ENCODE measurements at places on chromosomes 12 and 14.

GRCh38 chr14:23154964-23155587, 28.4 kb downstream of the SLC7A8 start:
- peak; percentile 94 for DNase-seq

GRCh38 chr12:5017638-5018348, 25.9 kb upstream of the KCNA5 start:
- DNase-seq: no peak

GRCh38 chr14:100664841-100665510, 61.7 kb upstream of the DLK1 start:
- peak; percentile 82 for DNase-seq

DNA sequence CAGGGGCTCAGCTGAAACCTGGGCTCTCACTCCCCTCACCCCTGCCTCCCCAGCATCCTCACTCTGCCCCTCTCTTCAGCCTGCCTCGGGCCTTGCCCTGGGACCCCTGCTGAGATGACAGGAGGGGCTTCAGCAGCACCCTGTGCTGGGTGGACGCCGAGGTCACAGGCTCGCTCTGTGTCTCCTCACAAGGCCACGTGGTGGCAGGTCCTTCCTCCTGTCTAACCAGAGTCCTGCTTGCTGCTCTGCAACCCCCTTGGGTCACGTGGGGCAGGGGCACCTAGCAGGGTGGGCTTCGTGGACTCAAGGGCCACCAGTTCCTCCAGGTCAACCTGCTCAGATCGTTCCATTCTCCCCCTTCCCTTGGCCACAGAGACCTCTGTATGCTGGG, 90.4 kb downstream of the TMEM121 start:
- DNase-seq: no peak

DNA sequence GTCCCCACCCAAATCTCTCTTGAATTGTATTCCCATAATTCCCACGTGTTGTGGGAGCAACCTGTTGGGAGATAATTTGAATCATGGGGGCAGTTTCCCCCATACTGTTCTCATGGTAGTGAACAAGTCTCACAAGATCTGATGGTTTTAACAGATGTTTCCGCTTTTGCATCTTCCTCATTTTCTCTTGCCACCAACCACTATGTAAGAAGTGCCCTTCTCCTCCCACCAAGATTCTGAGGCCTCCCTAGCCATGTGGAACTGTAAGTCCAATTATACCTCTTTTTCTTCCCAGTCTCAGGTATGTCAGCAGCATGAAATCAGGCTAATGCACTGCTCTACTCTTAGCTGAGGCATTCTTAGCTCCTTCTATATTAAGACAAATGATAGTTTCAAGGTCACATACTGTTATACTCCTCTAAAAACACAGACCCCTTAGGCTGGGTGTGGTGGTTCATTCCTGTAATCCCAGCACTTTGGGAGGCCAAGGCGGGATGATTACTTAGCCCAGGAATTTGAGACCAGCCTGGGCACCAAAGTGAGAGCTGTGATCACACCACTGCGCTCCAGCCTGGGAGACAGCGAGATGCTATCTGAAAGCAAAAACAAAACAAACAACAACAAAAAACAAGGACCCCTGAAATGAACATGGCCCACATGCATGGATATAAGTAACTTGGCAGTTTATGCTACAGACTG, 3.6 kb downstream of the SCAF11 start:
- no peak for DNase-seq

DNA sequence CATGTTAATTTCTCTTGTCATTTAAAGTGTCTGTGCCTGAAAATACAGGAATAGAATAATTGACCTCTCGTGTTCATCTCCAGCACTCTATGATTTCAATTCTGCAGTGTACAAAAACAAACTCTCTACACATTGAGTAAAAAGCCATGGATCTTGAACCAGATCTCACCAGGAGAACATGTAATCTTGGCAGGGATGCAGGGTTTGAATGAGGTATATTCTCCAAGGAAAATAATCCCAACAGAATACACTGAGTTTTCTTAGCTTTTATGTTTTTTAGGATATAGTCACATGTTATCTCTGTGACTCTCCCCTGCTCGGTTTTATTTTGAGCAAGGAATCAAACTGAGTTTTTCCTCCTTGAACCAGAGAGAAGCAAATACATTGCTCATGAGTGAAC, 224.7 kb downstream of the PIK3C2G start:
- DNase-seq: no peak

DNA sequence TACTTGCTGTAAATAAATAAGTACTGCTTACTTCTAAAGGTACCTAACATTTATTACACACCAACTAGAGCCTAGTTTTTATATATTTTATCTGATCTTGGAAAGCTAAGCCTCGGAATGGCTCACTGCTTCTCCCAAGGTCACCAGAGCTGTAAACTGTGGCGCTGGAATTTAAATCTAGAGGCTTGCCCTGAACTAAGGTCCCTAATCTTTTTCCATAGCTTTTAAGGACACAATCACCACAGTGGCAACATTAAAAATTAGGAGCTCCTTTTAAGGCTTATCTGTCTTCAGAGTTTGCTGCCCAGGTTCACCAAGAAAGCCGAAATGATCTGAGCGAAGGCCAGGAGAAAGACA, 670 bp downstream of the CCNB1IP1 start:
- no peak for DNase-seq

DNA sequence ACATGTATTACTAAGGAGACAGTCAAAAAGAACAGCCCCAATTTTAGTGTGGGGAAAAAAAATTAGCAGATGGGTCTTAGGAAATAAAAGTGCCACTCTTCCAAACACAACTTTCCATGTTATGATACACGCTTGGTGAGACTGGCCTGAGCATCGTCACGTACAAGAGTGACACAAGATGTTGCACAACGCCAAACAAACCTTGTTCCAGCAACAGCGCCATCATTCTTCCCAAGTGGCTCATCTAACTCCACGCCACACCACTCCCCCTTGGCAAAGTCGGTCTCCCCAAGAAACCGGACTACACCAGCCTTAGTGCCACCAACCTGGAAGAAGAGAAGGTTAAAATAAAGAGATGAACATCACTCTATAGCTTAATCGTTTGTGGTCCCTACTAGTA, 58.7 kb downstream of the CLIP1 start:
- peak; percentile 80 for DNase-seq

DNA sequence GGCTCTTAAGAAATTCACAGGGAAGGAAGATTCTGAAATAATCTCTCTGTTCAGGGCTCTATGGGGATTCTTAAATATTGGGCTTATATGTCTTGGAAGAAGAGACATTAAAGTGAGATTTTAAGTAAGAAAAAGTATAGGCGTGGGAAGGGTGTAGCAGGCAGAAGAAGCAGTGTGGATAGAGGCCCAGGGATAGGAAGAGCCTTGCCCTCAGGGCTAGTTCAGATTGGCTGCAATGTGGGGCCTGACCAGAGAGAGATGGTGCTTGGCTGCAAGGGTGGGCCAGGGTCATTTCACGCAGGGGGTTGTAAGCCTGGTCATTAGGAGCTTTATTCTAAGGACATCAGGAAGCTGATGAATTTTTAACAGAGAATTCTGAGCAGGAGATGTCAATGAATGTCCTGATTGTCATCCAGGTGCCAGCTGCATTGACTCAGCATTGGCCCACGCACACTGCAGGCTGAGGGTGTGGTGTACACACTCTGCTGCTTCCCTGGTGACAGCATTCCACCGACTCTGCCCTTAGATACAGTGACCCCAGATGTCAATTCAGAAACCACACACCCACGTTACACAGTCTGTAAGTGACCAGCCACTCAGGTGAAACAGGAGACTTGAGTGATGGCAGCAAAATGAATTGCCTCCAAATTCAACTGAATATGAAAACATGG, 582.5 kb downstream of the NRXN3 start:
- DNase-seq: no peak

DNA sequence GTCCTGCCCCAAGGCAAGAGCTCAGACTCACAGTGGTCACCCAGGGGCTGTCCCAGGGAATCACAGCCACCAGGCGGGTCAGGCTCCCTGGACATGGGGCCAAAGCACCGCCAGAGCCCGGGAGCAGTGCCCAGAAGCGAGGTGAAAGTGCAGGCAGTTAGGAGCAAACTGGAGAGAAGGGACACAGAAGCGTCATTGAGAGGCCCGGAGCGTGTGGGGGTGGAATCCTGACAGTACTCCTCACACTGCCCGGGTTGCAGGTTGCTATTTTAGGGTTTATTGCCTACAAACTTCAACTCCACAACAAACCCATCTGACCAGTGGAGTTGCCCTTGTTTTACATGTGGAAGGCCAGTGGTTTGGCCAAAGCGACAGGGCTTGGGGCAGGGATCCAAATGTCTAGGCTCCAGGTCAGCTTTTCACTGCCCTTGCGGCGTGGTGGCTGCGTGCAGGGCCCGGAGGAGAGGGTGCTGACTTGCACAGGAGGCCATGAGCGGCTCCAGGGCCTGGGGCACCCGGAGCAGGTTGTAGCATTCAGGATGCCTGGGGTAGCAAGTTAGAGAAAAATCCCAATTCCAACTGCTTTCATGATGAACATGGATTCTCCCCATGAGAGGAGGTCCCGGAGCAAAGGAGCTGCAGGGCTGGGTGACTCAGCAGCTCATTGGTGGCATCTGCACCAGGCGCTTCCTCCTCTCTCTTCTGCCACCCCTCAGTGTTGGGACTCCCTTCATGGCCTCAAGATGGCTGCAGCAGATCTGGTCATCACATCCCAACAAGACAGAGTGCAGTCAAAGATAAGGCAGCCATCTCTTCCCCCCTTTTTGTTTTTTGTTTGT, 112.3 kb upstream of the NCOR2 start:
- no peak for DNase-seq

- no peak for DNase-seq
These were observed 3.3 kb downstream of the FAR2 start for GRCh38 chr12:29152223-29152868.

DNA sequence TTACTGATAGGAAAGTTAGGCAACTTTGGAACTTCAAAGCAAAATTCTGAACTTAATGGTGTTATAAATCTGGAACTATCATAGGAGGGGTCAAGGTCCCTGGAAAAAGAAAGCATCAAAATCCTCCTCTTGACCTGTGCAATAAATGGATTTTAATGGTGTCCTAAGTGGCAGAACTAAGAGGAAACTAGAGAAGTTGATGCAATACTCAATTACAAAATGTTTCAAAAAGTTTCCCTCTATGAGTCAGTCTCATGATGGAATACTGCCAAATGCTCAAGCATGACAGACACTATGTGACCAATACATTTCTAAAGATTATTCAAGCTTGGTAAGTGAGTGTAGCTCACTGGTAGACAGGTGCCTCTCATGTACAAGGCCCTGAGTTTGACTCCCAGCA, 47.7 kb upstream of the ERGIC2 start:
- peak; percentile 88 for DNase-seq

DNA sequence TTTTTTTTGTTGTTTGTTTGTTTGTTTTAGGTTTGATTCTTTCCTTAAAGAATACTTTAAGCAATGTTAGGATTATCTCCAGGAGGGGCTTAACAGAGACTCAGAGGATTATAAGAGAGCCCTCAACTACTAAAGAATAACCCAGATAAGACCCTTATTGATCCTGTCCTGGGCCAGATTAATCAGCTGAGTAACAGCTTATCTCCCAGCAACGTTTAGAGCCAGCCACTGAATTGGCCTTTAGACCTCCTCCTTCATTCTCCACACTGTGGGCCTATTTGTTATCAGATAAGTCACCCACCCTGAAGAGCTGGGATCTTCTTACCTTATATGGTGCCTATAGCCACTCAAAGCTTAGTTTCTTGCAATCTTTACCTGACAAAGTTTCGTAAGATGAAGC, 71.1 kb downstream of the FIGNL2 start:
- no peak for DNase-seq

GRCh38 chr14:94574336-94574735, 6.9 kb upstream of the SERPINA5 start:
- no peak for DNase-seq

DNA sequence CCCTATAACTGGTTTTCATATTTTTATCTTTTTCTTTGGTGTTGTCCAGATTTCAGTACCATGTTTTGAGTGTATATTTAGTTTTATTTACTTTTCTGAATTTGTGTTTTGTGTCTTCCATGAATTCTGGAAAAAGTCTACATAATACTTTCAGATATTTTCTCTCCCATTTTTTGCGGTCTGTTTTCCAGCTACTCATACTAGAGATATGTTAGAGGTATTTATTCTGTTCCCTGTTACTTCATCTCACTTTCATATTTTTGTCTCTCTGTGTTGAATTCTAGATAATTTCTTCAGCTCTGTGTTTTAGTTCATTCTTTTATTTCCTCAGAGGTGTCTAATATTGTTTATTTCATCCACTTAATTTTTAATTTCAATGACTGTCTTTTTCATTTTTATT, 74.2 kb downstream of the IFT81 start:
- no peak for DNase-seq

GRCh38 chr14:50670196-50670865, 2.2 kb upstream of the SAV1 start:
- no peak for DNase-seq

DNA sequence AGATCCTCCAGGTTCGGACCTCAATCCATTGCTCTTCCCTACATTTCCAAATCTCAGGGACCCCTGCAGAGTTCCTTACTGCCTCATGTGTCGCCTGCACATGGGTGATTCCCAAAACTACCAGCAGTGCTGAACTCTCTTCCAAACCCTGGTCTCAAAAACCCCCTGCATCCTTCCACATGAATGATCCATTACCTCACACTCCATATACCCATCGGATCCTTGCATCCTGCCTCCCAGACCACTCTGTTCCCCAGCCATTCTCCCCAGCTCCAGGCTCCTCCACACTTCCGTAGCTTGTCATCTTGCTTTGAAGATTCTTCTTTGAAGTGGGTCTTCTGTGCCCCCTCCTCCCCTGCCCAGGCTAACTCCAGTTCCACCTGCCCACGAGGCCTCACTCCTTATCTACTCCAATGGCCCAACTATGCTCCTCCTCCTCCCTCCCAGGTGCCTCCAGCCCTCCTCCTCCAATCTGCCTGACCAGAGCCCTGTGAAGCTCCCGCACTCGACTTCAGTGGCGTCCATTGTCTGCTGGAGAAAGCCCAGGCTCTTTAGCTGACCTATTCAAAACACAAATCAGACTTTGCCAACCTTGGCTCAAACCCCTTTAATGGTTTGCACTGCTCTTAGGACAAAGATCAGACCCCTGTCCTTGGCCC, 13.8 kb downstream of the RAPGEF3 start:
- no peak for DNase-seq

GRCh38 chr12:64411427-64411826, 7.2 kb downstream of the XPOT start:
- DNase-seq: no peak

DNA sequence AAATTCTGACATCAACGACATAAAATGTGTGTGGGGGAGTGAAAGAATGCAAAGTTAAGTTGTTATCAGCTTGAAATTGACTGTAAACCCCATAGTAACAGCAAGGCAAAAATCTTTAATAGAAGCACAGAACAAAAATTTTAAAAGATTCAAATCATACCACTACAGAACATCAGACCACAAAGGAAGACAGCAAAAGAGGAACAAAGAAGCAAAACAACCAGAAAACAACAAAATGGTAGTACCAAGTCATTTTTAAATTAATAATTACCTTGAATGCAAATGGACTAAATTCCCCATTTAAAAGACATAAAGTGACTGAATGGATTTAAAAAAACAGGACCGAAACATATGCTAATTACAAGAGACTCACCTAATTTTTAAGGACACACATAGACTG, 31.3 kb downstream of the A2M start:
- DNase-seq: no peak

All from fibroblast of gingiva (primary cell).